ENCODE measurements at places on chromosomes 4 and X.

GRCh38 chrX:133190877-133191738 lies 27.0 kb downstream of the TFDP3 start:
- DNase-seq: no peak

GRCh38 chr4:174626342-174627008 lies 104.2 kb upstream of the HPGD start:
- DNase-seq: no peak

DNA sequence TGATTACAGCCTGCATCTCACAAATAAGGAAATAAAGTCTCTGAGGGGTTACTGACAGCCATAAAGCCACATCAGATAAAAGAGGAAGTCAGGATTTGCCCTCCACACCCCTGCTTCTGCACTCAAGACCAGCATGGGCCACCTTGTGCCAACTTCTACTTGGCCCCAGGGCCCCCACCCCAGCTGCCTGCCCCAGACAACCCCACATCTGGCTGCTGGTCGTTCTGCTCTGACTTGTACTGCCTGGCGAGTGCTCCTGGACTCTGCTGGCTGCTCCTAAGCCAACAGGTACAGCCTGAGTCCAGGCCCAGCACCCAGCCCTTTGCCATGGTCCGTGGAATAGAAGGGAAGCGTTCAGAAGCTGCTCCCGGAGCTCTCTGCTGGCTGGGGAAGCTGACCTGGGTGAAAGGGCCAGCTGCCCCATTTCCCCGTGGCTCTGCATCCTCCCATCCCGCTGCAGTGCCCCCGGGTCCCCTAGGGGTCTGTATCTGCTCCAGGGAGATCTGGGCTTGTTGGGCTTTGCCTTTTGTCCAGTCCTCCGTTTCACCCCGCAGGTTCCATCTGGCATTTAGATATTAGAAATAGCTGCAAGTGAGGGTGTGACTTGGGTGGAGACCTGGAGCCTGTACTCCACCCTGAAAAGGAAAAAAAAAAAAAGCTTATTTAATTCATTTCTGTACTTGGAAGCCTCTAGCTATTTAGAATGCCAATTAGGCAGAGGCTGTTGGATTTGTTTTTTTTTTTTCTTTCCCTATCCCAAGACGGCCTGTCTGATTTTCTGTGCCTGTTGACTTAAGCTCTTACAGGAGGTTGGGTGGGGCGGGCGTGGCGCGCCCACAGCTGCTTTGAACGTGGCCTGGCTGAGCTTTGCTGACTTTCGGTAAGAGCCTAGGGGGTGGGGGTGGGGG lies 194.7 kb downstream of the PTTG2 start:
- no peak for DNase-seq

DNA sequence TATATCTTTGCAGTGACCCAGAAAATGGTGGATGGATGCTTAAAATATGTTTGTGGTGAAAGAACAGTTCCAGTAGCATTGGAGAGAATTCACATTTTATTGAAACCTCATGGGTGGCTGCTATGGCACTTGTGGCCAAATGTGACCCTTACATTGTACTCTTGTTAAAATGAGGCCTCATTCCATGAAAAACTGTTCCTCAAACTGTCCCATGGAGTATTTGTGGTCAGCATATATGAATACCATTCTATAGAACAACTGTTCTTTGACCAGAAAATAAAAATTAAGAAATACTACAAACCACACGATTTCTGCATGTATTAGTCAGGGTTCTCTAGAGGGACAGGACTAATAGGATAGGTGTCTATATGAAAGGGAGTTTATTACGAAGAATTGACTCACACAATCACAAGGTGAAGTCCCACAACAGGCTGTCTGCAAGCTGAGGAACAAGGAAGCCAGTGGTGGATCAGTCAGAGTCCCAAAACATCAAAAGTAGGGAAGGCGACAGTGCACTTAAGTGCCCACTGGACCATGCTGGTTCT lies 35.1 kb downstream of the GEMIN8 start:
- no peak for DNase-seq

DNA sequence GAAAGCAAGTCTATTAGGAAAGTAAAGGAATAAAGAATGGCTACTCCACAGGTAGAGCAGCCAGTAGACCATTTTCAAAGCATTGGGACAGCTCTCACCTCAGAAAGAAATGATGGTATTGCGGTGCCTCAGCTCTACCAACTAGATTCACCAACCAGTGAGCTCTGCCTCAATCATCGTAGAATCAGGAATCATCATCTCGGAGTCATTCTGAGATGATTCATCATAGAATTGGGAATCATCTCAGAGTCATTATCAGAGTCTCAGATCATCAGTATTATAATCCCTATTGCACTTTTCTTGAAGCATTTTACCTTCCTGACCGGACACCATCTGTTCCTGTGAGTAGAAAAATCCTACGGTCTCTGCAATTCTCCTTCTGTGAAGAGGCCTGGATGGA lies 17.5 kb upstream of the SAT1 start:
- no peak for DNase-seq

GRCh38 chr4:125481334-125482045 lies 166.7 kb downstream of the FAT4 start:
- no peak for DNase-seq
